ENCODE measurements at places on chromosomes 4 and X.

- DNase-seq = no peak
These were observed 484.2 kb downstream of the BCOR start for GRCh38 chrX:39613482-39613995.

GRCh38 chrX:68571610-68572311 lies 72.9 kb downstream of the YIPF6 start:
- peak; percentile 2 for DNase-seq

DNA sequence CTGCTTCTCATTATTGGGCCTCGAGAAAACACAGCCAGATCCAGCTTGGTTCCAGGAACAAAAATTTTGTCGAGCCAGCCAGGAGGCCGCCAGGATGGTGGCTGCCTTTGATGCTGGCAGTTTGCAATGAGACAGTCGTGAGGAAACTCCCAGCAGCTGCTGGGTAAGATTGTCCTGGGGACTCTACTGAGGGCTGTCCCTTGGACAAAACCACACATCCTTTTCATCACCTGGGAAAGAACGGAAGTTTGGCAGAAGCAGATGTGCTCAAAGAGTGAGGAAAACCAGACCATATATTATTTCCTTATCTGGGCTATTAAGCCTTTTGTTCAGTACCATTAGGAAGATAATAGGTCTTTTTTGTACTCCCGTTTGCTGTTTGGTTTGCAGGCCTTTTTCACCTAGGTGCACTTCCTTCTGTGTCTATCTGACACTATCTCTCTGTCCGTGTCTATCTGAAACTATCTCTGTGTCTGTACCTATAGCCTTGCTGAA lies 13.4 kb upstream of the PAPSS1 start:
- no peak for DNase-seq

DNA sequence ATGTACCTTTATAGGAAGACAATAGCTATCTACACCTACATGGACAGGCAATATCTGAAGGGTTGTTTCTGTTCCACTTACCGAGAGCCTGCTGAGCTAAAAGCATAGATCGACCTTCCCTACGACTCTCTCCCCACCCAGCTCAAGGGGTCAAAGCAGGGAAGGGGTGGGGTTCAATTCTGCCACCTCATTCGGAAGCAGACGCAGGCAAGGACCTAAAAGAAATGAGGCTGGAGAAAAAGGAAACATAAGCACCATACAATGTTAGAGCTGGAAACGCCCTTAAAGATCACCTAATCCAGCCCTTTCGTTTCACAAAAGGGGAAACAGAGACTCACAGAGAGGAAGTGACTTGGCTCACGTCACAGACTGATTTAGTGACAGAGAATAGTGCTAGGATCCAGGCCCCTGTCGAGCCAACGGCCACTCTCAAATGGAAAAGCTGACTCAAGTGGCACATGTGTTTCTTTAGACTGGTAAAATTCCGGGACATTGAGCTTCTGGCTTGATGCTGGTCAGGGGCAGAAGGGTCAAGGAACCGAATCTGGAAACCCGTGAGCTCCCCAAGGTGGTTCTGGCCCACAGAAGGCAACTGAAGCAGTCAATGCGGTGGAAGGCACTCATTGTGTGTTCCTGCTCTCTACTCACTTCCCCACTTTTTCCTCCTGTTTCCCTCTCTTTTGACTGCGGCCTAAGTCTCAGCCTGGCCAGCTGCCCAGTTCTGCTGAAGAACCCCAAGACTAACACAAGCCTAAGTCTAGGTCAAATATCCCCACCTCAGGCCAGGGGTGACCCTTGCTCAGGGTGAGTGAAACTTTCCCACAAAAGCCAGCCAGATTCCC lies 7.5 kb downstream of the SEPTIN6 start:
- DNase-seq = no peak

- no peak for DNase-seq
These were observed 53.2 kb downstream of the ACSL4 start for GRCh38 chrX:109679820-109680219.

DNA sequence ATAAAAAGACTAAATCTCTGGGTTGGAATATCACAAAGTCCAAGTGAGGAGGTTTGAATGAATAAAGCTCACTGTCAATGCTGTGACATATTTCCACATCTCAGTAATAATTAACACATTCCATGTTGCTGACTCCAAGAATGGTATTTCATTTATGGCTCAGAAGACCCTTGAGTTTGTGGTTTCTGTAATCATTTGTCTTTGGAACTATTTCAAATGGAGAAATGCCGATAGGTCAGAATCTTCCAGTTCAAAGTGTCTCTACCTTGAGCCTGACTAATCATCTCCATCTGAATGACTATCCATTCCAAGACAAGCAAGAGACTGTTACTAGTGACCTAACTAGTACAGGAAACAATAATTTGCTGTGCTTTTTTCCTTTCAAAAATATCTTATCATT lies 24.2 kb upstream of the SLC2A9 start:
- no peak for DNase-seq

DNA sequence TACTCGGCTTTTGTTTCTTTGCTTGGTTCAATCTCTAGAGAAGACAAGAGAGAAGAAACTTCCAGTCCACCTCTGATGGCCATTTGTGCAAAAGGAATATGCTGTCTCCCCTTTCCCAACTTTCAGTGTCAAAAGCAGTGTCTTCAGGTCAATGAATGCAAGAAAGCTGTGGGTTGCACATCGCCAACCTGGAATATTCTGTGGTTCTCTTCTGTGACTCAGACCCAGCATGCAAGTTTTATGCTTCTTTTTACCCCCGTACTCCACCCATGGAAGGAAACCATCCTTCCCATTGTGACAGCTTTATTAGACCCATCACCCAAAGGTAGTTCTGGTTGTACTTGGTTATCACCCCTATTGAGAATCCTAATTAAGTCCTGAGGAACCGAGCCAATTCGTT lies 135.6 kb upstream of the MBNL3 start:
- no peak for DNase-seq

GRCh38 chrX:48597353-48598264 lies at the start of gene WDR13:
Gene WDR13 (plus strand): TSS chrX:48597492. CDS start chrX:48597997, 505 bp downstream.
- peak; percentile 65 for DNase-seq

DNA sequence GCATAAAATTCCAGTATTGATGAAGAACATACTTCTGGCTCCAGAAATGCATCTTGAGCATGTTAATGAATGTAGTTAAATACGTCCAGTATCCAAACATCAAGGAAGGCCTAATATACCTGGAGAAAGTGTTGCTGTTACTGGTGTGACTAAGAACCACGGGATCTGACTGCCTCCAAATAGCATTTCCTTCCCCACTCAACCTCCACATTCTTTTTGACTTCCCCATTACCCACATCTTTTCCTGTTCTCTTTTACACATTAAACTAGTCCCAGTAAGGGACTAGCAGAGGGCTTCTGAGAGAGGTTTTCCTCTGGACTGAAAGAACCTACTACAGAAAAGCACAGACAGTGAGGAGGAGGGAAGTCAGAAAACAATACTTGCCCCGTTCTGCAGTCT lies 482.8 kb upstream of the HTR2C start:
- DNase-seq = no peak

GRCh38 chrX:116417968-116418367 lies 18.4 kb upstream of the SLC6A14 start:
- no peak for DNase-seq

DNA sequence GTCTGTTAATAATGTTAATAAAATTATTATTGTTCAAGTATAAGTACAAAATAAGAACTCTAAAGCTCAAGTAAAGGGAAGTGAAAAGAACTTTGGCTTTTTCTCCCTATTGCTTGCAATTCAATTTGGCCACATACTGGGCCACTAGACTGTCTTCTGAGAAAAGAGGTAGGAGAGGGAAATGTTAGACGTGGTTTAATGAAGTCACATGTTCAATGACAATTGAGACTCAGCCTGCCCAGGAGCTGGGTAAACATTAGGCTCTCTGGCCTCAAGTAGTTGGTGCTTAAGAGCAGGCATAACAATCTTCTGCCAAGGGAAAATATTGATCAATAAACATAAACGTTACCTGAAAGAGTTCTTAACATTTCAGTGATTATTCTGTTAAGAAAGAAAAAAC lies 15.1 kb upstream of the PRSS12 start:
- DNase-seq = no peak

- DNase-seq = no peak
These were observed 720.9 kb downstream of the FSTL5 start for GRCh38 chr4:161442921-161443320.

- DNase-seq = no peak
These were observed 14.5 kb upstream of the NDUFC1 start for GRCh38 chr4:139316733-139317132.

DNA sequence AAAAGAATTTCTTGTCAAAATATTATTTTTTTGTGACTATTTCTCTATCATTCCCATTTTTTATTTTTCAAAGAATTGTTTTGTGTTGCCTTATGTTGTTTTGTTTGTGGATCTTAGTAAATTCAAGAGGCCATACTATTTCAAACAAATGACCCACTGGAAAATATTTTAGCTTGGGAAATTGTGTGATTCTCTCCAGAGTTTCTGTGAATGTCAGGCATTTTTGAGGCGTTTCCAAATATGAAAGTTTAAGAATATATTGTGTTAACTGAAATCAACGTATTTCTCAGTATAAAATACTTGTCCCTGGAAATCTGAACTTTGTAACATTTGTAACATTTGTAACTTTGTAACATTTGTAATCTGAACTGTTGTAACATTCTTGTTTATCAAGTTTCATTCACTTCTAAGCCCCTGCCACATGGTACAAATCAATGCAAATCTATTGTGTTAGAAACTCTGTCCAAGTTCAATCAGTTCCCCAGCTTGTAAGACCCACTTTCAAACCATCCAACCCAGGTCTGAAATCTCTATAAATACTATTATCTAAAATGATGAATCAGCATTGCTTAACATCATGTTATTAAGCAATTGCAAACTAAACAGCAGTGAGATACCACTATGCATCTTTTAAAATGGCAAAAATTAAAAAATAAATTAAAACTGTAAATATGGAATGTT lies 465.4 kb upstream of the GRID2 start:
- DNase-seq = no peak

DNA sequence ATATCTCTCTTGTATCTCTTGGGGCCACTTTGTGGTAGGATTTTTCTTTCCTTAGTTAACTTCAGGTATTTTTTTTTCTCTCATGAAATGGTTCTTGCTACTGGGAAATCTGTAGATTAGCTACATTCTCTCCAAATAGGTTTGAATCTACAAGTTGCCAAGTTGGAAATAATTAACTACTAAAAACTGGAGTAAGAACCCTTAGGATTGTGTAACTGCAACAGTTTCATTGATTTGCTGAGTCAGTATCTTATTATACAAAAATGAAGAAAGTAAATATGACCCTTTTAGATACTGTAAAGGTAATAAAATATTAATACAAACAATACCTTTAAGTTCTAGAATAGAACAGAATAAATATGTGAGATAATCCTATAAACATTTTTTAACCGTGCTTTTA lies 327.9 kb downstream of the CXXC4 start:
- DNase-seq = no peak

DNA sequence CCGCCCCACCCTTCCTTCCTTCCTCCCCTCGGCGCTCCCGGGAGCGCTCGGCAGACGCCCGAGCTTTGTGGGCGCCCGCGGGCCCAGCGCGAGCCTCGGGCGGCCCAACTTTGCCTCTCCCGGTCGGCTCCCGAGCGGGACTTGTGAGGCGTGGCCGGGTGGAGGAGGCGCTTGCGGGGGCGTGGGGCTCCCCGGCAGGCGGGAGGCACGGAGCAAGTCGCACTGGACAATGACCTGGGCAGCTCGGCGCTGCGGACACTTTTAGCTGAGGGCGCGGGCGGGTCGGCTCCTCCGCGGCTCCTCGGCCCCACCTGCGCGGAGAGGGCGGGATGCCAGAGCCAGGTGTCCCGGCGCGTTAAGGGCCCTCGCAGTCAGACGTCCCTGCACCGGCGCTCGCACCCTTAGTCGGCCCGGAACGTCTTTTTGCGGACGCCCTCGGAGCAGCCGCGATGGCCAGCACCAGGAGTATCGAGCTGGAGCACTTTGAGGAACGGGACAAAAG lies 385 bp downstream of the DCLK2 start:
- DNase-seq = no peak

GRCh38 chr4:60359746-60360367 lies 840.3 kb upstream of the ADGRL3 start:
- no peak for DNase-seq

- DNase-seq = no peak
These were observed 49.8 kb downstream of the FGFRL1 start for GRCh38 chr4:1061056-1061700.

GRCh38 chrX:66625525-66625924 lies 13.4 kb downstream of the EDA2R start:
- DNase-seq = no peak

- no peak for DNase-seq
These were observed 17.4 kb downstream of the ADH6 start for GRCh38 chr4:99201690-99202089.
